ENCODE measurements at places on chromosomes 7 and 10.
A peak's percentile ranks its signal among the peaks of the same experiment; 100 is the strongest.

DNA sequence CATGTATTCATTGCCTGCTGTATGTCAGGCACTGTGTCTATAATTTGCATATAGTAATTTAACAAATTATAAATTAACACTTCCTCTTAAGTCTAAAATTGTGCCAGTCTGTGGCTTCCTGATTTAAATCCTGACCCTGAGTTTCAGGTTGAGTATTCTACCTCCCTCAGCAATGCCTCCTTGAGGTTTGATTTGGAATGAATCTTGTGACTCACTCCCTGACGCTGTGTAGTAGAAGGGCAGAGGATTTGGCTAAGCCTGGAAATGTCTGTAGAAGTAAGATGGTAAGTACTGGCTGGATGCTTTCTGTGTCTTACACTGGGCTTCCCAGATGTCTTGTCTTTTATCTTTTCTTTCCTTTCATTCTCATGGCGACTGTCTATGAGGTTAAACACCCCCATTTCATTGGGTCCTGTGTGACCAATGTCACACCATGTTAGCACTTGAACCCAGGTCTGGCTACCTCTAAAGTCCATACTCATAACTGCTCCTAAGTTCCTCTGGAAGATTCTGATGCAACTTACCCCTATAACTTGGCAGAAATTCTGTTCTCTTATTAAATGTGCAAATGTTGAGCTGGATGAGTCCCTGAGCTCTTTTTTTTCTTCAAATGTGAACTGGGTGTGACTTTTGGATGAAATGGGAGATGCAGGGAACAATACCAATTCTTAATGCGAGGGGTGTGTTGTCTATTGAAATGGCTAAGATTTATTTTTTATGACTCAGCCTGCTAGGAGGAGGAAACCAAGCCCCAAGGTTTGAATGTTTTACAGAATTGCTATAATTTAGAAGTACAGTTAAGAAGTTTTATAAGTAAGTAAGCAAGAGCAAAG lies 48.5 kb downstream of the PLCE1 start:
- DNase-seq = no peak

- no peak for DNase-seq
Observed at GRCh38 chr10:117096599-117097201, 41.4 kb downstream of the VAX1 start.

GRCh38 chr10:27713941-27714340 lies 31.7 kb downstream of the MKX start:
- no peak for DNase-seq

DNA sequence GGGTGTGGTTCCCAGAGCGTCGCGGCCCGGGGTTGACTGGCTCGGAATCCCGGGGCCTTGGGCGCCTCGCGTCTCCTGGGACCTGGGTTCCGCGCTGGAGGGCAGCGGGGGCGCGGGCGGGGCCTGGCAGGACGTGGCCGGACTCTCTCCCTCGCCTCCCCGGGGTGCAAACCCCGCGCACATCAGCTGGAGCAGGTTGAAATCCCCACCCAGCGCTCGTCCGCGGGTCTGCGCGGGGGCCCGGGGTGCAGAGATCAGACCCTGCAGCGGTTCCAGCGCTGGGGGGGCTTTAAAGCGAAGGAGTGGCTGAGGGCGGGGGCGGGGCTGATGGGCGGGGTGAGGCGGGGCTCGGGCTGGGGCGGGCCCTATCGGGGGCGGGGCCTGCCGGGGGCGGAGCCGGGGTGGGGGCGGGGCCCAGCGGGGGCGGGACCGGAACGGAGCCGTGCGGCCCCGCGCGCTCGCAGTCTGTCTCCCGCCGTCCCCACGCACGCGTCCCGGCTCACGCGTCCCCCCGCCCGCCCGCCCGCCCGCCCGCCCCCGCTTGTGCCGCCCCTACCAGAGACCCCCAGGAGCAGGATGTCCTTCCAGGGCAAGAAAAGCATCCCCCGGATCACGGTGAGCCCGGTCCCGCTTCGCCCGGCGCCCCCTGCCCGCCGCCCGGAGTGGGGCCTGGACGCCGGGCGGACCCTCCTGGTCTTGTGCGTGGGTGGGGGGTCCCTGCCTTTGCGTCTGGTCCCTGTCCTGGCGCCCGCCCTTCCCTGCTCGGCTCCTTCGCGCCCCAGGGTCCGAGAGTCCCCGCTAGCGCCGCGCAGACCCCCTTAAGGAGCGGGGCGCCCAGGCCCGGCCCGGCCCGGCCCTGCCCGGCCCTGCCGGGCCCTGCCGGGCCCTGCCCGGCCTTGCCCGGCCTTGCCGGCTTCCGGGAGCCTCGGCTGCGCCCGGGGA lies at the start of gene DPYSL4:
TSS of gene DPYSL4 (plus strand) at position 461 of the 942 bp plus-strand sequence. CDS start at position 577, 116 bp downstream.
- DNase-seq = no peak

DNA sequence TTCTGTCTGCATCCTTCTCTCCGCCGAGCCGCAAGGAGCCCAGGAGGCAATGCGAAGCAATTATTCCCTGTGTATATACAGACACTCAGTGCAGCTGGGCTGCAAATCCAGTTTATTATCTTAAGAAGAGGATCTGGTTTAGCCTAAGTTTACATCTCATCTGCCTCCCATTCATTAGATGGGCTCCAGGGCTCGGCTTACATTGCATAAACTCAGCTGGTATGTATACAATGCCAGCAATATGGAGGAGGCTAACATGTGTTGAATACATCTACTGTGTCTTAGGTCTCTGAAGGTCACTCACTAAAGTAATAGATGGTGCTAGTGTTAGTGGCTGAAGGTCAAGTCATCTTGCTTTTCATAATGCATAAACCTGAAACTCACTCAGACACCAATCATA lies 996.8 kb downstream of the KCNMA1 start:
- no peak for DNase-seq

- DNase-seq = no peak
Observed at GRCh38 chr10:534047-534566, 155.4 kb downstream of the DIP2C start.

DNA sequence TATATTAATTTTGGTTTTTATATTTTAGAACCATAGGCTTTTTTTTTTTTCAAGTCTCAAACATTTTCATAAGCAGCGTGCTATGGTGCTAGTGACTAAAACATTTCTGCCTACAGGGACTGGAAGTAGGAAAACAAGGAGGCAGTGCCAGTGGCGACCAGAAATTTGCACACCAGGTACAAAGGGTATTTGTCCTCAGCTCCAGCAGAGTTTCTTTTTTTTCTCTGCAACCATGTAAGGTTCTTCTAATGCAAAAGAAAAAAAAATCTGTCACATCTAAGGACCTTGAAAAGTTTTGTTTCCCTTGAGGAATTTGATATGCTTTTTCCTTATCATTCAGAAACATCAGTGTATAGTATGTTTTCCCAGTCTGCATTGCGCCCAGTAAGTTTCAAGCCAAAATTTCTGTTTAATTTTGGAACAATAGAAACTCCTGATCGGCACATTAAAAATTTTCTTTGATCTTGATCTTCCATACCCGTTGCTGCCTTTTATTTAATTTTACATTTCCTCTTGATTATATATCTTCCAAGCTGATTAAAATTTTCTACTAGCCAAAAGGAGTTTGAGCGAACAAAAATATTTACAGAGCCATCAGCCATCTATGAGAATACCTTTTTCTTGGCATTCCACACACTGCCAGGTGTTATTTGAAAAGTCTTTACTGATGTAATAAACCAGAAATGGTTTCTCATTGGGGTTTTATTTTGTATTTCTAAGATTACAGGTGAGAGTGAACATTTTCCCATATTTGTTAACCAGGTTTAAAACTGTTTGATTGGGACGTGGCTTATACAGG lies 956 bp upstream of the KLHDC10 start:
- DNase-seq = no peak

- no peak for DNase-seq
Observed at GRCh38 chr10:102635377-102635776, 8.9 kb upstream of the TRIM8 start.

DNA sequence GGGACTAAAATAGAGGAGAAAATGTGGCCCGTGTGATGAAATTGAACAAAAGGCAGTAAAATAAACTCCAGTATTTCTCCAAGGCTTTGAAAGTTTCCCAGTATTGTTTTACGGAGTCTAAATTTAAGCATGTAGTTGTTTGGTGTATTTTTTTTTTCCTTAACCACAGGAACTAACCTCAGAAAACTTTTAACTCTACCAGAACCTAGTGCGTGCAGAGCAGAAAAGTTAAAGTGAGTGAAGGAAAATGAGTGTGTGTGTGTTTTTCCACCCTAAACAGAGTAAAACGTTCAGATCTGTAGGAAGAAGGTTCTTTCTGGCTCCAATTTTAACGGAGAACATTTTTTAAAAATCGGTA lies 812 bp downstream of the PROSER2 start:
- no peak for DNase-seq

- no peak for DNase-seq
Observed at GRCh38 chr10:132470410-132471124, 67.0 kb upstream of the INPP5A start.

- no peak for DNase-seq
Observed at GRCh38 chr7:22193450-22193983, 163.4 kb downstream of the RAPGEF5 start.

DNA sequence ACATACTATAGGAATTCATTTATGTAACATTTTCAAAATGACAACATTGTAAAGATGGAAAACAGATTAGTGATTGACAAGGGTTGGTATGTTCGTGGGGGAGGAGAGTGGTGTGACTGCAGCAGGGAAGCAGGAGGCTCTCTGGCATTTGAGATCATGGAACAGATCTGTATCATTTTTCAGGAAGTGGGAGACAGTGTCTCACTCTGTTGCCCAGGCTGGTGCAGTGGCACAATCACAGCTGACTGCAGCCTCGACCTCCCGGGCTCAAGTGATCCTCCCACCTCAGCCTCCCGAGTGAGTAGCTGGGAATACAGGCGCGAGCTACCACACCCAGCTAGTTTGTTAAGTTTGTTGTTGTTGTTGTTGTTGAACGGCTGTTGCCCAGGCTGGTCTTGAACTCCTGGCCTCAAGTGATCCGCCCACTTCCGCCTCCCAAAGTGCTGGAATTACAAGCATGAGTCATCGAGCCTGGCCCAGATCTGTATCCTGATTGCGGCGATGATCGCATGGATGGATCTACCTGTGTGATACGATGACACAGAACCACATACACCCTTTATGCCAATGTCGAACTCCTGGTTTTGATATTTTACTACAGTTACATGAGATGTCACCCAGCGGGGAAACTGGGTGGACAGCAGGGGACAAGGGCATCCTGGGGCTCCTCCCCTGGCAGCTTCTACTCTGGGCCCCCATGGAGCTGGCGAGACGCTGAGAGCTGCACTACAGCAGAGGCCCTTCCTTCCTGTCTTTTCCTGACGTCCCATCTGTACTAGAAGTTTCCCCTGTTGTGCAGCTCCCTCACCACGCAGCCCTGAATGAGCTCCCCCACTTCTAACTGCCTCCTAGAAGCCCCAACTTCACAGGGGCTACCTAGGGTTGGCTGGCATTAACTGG lies 12.3 kb upstream of the CYTH3 start:
- DNase-seq = no peak

GRCh38 chr10:35577926-35578617 lies 27.1 kb upstream of the GJD4 start:
- no peak for DNase-seq

DNA sequence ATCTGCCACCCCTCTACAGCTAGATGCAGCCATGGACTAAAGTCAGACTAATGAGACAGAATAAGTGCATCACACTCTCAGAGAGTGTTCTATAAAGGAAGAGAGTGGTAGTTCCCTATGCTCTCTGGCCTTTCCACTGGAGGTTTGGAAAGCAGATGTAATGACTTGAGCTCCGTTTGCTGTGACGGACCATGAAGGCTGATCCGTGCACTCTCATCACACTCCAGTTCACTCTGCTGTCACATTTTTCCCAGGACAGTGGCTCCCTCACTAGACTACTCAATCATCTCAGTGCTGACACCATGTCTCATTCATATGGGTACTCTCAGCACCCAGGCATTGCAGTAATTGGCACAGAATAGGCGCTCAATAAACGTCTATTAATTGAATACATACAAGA lies 20.4 kb downstream of the TRDMT1 start:
- DNase-seq = no peak

GRCh38 chr10:86642499-86642898 lies 11.8 kb upstream of the OPN4 start:
- DNase-seq = no peak

GRCh38 chr7:50359995-50360925 lies 55.7 kb downstream of the IKZF1 start:
- peak; percentile 67 for DNase-seq

- no peak for DNase-seq
Observed at GRCh38 chr10:132728321-132728720, 57.6 kb downstream of the NKX6-2 start.

- no peak for DNase-seq
Observed at GRCh38 chr10:32073659-32074058, 17.4 kb upstream of the KIF5B start.

DNA sequence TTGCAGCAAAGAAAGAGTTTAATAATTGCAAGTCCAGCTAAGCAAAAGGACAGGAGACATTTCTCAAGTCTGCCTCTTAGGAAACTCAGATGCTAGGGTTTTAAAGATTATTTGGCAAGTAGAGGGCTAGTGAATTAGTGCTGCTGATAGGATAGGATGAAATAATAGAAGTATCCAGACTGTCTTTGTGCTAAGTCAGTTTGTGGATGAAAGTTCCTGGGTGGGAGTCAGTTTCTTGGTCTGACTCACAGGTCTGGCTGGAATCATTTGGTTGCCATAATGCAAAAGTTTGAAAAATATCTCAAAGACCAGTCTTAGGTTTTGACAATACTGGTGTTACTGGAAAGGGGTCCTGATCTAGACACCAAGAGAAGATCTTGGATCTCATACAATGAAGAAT lies 42.6 kb upstream of the INHBA start:
- DNase-seq = no peak

DNA sequence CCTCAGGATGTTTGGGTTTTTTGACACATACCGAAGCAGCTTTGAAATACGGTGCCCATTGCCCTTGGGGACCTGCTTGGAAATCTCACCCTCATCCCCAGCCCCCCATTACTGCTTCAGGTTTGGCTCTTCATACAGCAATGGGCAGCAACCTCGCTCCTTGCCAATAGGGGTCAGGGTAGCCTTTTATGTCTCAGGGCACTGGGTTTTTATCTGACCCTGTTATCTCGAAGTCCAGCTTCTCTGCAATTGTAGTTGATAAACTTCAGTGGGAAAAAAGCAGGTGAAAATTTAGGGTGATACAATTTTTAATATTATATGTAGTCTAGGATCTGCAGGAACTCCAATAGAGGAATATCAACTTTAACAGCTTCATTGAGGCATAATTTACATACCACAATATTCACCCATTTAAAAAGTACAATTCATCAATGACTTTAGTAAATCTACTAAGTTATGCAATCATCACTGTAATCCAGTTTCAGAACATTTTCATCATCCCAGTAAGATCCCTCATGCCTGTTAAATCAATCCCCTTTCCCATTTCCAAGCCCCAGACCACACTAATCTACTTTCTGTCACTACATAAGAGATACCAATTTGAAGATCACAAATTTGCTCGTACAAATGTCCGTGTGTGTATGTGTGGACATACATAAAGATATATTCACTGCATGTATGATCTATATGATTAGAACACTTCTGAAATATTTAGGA lies 386.2 kb downstream of the KCNMA1 start:
- DNase-seq = no peak

- DNase-seq = no peak
Observed at GRCh38 chr7:102222445-102222844, 64.2 kb upstream of the SH2B2 start.

All from stimulated activated CD4-positive, alpha-beta T cell treated with anti-CD3 and anti-CD28 coated beads, Interleukin-12 subunit alpha, Interleukin-12 subunit beta, amount 100 ng/mL, for 48 hours (primary cell).